ENCODE measurements at places on chromosomes 16 and 17. TPM values are rescaled to one million over a fixed set of nuclear protein-coding genes. Genes with fewer than 3 reads are reported as not detected.

Gene HSPB9
- polyA plus RNA-seq = 0.15 TPM

Gene TAT
- polyA plus RNA-seq = not detected

Gene CDH13
- polyA plus RNA-seq = 0.23 TPM

Gene ZNF750
- not detected for polyA plus RNA-seq

Gene POLR3K
- 45.2 TPM for polyA plus RNA-seq
